ENCODE measurements at places on chromosomes 12 and 14. TPM values are rescaled to one million over a fixed set of nuclear protein-coding genes. Genes with fewer than 3 reads are reported as not detected.

- DNase-seq: no peak
Measured at GRCh38 chr14:23125933-23126524, 7.0 kb upstream of the CEBPE start.

Gene NEUROD4
- total RNA-seq: not detected

- no peak for DNase-seq
Measured at GRCh38 chr12:74999474-74999873, 210.2 kb downstream of the KCNC2 start.

Gene REM2
- total RNA-seq: 0.39 TPM

DNA sequence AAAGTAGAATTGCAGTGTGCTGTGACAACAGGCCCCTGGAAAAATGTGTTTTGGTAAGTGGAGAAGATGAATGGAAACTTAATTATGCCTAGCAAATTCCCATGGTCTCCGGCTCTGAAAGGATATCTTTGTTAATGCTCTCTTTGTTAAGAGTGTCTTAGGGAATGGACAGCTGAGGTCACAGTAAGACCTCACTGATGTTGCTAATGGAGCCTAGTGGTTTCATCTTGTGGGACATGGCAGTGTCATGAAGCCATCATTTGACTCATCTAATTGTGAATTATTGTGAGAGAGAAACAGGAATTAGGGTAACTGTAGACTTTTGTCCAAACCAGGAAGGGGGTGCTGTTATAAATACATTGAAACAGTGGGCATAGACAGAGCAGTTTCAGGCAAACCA is 330.3 kb downstream of the TMTC2 start:
- DNase-seq: no peak
